ENCODE measurements at places on chromosomes 12 and 14. TPM values are rescaled to one million over a fixed set of nuclear protein-coding genes. Genes with fewer than 3 reads are reported as not detected.

AQP2 gene
- total RNA-seq = not detected

RASSF9 gene
- 0.21 TPM for total RNA-seq

ISM2 gene
- not detected for total RNA-seq

ACYP1 gene
- 25.9 TPM for total RNA-seq

CCDC184 gene
- total RNA-seq = 0.40 TPM

DHH gene
- not detected for total RNA-seq

NINJ2 gene
- 0.50 TPM for total RNA-seq

SMCO2 gene
- total RNA-seq = 0.35 TPM

GLIPR1L1 gene
- not detected for total RNA-seq

NYNRIN gene
- total RNA-seq = 0.03 TPM

NCAPD2 gene
- 173 TPM for total RNA-seq

CCDC77 gene
- total RNA-seq = 18.7 TPM

GPR135 gene
- total RNA-seq = 1.0 TPM

GNG2 gene
- 3.3 TPM for total RNA-seq

SLC25A47 gene
- 0.37 TPM for total RNA-seq

STON2 gene
- total RNA-seq = 7.6 TPM

CRIP1 gene
- 1.8 TPM for total RNA-seq

CISTR gene
- not detected for total RNA-seq

MAP3K12 gene
- total RNA-seq = 12.3 TPM

NPAS3 gene
- 0.18 TPM for total RNA-seq

CLEC4E gene
- total RNA-seq = not detected

P3H3 gene
- total RNA-seq = 31.7 TPM

FAM90A1 gene
- not detected for total RNA-seq

KRT81 gene
- 235 TPM for total RNA-seq

HNF1A gene
- total RNA-seq = not detected

SLC8A3 gene
- total RNA-seq = 0.03 TPM

KCTD10 gene
- 56.3 TPM for total RNA-seq
